CMK (cell line): ENCODE measurements at places on chromosomes 11 and 22.

DNA sequence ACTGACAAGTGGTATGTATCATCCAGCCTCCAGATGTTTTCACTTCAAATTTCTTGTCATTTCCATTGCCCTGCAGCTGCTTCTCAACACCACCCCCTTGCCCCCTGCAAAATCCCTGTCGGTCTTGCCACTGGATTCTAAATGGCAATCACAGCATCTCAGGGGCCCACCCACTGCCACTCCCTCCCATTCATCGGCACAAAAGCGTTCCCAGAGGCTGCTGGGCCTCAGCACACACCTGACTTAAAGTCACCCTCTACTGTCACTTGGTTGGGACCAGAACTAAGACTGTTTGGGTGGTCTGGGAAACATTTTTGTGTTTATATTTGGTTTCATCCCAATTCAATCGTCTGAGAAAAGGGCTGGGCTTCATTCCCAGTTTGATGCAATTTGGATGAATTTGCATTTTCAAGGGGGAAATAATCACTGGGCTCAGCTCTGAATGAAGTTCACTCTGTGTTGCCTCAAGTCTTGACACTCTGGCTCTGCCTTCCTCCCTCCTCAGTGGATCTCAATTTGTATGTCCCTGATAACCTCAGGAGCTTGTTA is 27.1 kb downstream of the SYT13 start:
- no peak for DNase-seq

GRCh38 chr22:37778370-37779009 is 29.2 kb upstream of the GCAT start:
- no peak for DNase-seq

- no peak for DNase-seq
Measured at GRCh38 chr11:90391756-90392155, 168.9 kb upstream of the CHORDC1 start.

DNA sequence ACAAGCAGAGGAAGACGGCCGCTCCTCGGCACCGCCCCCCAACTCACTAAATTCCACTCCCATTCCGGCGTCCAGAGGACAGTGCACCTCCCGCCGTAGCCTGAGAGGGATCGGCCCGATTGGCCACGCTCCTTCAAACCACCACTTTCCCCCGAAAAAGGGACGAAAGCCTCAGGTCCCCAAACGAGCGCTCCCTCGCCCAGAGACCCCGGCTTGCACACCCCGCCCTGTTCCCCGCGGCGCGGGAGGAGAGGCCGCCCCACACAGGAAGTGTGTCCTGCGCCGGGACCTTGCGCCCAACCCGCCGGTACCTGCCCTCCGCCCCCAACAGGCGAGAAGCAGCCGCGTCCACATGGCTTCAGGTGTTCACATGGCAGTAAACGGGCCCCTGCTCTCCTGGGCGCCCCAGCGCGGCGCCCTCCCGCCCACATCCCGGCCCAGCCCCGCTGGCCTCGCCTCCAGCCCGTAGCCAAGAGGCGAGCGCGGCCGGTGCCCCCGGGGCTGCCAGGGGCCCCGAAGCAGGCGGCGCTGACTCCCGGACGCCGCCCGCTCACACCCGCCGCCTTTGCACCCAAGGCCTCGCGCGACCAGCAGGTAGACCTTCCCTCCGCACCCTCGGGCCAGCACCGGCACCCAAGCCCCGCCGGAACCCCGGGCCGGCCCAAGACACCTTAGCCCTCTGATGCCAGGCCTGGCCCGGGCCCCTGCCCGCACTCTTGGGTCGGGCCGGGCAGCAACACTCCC is 849 bp downstream of the TCF20 start:
- DNase-seq: no peak

GRCh38 chr22:42207918-42208317 is 62.5 kb downstream of the TCF20 start:
- no peak for DNase-seq

DNA sequence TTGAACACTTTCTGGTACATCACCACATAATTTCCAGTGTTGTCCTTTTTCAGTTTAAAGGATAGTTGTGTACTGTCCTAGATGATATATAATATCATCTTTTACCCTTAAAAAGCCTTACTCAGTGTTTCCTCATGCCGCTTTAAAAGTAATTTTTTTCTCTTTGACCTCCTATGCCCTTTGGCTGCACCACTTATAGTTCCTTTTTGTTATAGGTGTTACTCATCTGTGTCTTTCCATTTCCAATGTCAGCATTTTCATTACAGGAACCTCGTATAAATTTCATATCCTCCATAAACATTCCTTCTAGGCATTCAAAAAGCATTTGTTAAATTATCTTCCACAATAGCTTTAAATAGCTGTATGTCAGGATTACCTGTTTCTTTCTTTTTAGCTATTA is 40.8 kb downstream of the USP47 start:
- DNase-seq: no peak
